Mesendoderm (in vitro differentiated cells): ENCODE measurements at places on chromosomes 1 and 21.
A peak's percentile ranks its signal among the peaks of the same experiment; 100 is the strongest.

DNA sequence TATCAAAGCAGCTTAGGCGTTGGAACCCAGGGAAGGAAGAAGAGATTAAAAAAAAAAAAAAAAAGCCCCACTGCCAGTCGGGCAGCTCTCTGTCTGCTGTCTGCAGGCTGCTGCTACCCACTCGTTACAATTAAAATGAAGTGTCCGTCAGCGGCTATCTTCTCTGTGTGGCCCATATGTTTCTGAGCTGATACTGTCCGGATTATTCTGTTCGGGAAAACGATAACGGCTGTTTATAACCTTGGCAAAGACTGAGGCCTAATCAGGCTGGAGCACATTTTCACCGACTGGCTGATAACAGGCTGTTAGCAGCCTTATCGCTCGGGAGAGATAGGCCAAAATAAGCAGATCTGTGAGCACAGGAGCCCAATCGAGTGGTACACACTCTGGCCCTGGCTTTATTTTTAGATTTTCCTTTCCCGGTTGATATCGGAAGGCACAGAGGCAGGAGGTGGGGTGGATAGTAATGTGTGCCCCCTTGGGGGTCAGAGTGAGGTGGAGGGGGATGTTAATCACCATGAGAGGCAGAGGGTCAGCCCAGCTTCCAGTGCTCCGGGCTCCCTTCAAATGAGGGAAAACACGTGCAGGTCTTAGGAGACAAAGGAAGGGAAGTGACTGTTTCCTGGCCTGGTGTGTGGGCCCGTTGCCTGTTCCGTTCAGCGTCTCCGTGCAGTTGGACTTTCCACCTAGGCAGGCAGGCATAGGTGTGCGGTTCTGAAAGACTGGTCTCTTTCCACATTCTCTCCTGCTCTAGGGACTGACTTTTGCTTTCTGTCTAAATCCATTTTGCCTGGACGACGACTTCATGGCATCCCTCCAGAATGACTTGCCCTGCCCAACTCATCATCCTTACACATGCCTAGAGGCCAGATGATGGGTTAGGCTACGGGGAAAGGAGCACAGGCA is 153.4 kb downstream of the PBX1 start:
- peak; percentile 92 for DNase-seq

GRCh38 chr1:155176544-155177071 is 3.0 kb downstream of the TRIM46 start:
- peak; percentile 59 for DNase-seq

DNA sequence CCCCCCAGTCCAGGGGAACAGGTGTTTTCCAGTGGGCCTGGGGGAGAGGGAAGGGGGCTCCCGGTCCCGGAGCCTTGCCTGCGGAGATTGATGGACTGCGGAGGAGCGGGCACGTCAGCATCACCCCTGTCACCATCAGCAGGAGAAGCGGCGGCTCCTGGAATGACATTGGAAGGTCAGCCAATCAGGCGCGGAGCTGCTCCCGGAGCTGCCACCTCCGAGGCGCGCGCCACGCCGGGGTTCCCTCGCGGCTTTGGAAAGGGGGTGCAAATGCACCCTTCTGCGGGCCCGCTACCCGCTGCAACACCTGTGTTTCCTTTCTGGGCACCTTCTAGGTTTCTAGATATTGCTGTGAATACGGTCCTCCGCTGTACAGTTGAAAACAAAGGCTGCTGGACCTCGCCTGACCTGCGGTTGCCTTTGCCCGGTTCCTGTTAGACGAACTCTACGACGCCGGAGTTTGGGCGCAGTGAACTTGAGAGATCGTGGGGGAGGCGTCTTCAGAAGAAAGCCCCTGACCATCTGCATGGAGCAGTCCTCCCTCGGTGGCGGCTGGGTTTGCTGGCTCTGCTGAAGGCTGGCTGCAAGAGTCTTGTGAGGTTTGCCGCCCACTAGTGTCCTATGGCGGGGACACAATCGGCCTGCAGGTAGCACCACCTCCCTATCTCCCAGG is 5.3 kb downstream of the DSCAM start:
- DNase-seq = peak; percentile 89

DNA sequence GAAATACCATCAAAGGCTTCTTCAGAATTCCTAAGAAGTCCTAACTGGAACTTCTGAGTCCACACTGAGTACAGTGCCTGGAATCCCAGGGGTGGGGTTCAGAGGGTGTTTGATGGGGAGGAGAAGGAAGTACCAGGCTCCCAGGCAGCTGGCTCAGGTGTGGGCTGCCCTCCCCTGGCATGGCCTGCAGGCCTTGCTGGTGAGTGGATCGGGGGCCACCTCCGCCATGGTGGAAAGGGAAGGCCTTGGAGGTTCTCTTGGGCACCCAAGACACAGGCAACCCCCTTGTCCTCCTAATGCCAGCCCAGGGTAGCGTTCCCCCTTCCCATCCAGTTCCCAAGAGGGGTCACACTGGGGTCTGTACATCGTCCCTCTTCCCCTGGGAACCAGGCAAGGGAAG is 26.8 kb upstream of the TNFRSF1B start:
- no peak for DNase-seq

DNA sequence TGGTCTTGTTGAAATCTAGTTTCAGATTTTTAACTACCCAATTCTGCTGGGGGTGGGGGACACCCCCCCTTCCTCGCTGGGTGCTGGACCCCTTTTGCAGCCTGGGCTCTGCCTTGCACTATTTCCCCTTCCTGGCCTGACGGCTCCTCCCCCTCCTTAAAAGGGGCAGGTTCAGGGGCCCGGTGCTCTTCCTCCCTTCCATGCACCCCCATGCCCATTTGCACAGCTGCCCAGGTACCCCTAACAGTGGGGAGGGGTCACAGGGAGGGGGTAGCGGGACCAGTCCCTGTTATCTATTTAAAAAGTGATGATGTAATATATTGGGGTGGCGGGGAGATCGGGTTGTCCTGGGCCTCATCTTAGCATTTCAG is 15.3 kb downstream of the ZBTB7B start:
- DNase-seq = no peak

- DNase-seq = no peak
These were observed 12.6 kb upstream of the PSMA5 start for GRCh38 chr1:109438798-109439297.

DNA sequence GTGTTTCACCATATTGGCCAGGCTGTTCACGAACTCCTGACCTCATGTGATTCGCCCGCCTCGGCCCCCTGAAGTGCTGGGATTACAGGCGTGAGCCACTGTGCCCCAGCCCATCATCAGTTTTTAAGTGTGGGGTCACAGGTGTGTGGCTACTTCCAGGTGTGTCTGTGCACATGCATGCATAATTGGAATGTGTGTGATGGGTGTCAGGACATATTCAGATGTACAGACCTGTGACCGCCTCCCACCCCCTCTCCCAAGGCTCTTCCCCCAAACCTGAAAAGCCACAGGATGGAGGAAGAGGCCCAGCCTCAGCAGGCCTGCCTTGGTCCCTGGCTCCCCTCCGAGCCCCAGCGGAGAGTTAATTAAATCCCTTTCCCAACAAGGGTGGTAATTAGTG is 37.3 kb upstream of the CSF3R start:
- DNase-seq = no peak

DNA sequence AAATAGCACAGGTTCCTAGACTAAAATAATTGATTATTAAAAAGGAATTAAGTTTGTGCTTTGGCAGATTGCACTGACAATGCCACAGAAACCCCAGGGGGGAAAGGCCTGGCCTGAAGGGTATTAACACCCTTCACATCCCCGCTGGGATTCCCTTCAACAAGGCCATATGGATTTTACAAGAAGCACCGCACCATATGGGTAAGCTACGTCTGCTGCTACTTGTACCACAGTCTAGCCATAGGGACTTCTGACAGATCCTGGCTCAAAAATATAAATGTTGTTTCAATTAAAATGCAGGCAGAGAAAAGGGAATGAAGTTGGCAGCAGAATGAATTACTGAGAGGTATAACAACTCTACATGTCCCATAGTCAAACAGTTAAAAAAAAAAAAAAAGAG is 101.0 kb downstream of the DENND1B start:
- DNase-seq = peak; percentile 90

DNA sequence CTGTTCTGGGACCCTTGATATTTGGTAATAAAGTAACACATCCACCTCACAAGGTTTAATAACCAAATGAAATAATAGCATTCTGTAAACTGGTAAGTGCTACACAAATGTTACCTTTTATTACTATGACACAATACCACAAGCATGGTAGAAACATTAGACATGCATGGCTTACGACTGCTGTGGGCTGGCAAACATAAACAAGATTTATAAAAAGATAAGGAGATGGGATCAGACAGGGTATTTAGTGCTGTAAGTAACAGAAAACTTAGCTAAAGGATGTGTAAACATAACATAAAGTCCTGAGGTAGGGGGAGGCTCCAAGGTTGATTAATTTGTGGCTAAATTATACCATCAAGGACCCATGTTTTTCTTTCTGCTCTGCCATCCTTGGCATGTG is 212.6 kb downstream of the BARHL2 start:
- no peak for DNase-seq

DNA sequence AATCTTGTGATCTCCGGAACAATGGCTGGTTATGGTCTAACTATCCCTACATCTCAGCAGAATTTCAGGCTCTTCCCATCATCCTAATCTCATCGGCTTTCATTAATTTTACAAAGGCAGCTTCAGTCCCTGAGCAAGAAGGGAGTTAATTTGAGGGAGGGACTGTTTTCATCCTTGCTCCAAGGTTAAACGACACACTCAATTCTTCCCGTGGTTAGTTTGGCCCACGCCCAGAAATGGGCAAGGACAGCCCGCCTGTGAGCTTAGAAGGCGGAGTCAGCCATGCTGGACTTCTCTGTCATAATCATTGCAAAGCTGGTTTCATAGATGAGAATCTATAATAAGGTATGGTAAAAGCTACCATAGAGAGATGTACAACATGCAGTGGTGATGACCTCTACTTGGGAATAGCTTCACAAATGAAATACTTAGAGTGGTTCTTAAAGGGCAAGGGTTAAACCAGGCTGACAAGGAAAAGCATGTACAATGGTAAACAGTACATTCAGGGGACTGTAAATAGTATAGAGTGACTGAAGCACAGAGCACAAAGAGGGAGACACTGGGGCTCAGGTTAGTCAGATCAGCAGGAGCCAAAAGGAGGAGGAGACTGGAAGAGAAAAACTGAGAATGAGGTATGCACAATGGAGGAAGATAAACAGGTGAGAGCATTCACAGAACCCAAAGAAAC is 108.8 kb downstream of the SMYD3 start:
- no peak for DNase-seq

GRCh38 chr1:119112791-119113190 is 27.7 kb downstream of the WARS2 start:
- DNase-seq = no peak

DNA sequence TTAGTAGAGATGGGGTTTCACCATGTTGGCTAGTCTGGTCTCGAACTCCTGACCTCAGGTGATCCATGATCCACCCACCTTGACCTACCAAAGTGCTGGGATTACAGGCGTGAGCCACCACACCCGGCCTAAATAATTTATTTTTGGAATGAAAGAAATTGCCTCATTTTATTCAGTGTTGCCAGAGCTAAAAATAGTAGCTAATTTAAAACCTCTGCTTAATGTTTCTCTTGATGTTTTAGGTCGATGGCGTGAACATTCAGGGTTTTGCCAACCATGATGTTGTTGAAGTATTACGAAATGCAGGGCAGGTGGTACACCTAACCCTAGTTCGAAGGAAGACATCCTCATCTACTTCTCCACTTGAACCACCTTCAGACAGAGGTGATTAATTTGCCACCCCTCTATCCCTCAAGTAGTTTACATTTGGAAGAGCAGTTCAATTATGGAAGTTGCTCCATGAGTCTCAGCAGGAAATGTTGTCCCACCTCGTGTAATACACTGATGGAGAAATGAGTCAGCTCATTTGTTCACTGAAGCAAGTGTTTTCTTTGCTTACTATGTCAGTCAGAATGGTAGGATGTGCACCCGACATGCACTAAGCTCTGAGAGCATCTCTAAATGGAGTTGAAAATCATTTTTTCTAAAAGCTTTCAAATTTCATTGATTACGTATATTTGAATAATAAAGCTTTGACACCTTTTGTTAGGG is 54.9 kb downstream of the PATJ start:
- DNase-seq = no peak

DNA sequence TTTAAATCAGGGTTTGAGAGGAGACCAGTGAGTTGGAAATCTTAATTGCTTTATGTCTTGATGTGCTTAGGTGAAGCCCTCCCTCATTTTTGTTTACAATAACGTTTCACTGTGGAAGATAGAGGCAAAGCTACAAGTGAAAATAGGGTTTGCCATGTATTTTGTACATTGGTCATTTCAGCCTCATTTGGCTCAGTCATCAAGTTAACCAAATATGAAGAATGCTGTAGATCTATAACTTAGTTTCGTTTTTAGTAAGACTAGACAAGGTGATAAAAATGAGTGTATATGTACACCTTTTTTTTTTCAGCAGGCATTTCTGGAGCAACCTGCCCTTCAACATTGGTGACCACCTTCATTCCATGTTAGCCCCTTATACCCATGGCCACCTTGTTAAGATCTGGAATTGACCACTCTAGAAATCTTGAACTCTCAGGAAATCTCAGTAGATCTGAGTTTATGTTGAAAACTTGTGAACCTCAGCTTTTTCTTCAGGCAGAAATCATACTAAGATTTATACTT is 2.9 kb downstream of the NFYC start:
- no peak for DNase-seq

- DNase-seq = no peak
These were observed 17.3 kb upstream of the PLEKHG5 start for GRCh38 chr1:6508816-6509189.

GRCh38 chr1:97989094-97989680 is 68.4 kb upstream of the DPYD start:
- DNase-seq = no peak
